ENCODE measurements at places on chromosomes 16 and 17.

- DNase-seq = no peak
Observed at GRCh38 chr17:80616705-80617104, 72.1 kb downstream of the RPTOR start.

- DNase-seq = no peak
Observed at GRCh38 chr16:21990381-21990944, 10.5 kb downstream of the PDZD9 start.

DNA sequence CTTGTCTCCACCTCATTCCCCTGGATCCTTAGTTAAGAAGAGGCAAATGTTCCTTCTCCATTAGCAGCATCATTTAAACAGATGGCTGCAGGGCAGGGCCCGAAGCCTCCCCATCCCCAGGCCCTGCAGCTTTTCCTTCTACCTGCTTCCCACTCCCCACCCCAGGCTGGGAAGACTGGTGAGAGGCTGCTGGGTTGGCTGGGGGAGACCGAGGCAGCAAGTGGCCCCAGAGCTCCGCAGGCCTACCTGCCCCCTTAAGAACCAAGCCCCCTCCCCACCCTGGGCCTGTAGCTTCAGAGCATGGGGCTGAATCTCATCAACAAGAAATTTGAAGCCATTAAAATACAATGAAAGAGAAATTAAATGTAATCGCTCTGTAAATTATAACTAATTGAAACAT, 22.1 kb upstream of the RPL38 start:
- DNase-seq = no peak

GRCh38 chr17:46126840-46127239, 66.4 kb downstream of the KANSL1 start:
- DNase-seq = no peak

GRCh38 chr16:82639263-82639662, 12.5 kb downstream of the CDH13 start:
- no peak for DNase-seq

DNA sequence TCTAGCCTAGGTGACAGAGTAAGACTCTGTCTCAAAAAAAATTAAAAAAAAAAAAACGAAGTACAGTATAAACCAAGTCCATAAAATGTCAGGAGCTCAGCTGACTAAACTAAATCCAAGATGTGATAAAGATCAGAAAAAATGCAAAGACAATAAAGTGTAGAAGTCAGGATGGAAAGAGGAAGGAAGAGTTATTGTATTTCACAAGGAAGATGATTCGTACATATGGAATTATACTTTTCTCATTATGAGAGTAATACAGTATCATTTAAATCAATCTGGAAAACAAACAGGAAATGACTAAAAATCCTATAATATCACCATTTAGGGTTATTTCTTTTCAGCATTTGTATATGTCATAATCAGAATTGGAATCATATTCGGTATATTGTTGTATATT, 11.4 kb upstream of the APOH start:
- DNase-seq = no peak

GRCh38 chr16:8832717-8833105, 35.1 kb downstream of the PMM2 start:
- DNase-seq = no peak

- peak; percentile 26 for DNase-seq
Observed at GRCh38 chr16:83899272-83899897, 470 bp downstream of the MLYCD start.

DNA sequence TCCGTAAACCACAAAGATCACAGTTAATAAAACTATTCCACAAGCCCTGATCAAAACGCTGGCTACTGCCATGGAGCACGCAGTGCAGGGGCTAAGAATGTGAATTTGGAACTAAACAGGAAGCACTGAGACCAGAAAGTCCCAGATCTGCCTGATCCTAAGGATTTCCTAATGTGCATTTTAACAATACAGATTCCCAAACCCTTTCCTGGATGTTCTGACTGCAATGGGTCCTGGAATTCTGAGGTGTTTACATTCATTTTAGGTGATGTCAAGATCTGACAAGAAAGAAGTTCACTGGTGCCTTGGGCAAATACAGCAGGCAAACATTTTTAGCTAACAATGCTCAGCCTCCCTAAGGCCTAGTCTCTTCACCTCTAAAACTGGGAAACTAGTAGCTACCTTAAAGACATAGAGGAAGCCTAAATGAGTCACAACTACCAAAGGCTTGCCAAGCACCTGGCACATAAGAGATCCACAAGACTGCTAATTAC, 10.3 kb downstream of the NSMCE1 start:
- no peak for DNase-seq

DNA sequence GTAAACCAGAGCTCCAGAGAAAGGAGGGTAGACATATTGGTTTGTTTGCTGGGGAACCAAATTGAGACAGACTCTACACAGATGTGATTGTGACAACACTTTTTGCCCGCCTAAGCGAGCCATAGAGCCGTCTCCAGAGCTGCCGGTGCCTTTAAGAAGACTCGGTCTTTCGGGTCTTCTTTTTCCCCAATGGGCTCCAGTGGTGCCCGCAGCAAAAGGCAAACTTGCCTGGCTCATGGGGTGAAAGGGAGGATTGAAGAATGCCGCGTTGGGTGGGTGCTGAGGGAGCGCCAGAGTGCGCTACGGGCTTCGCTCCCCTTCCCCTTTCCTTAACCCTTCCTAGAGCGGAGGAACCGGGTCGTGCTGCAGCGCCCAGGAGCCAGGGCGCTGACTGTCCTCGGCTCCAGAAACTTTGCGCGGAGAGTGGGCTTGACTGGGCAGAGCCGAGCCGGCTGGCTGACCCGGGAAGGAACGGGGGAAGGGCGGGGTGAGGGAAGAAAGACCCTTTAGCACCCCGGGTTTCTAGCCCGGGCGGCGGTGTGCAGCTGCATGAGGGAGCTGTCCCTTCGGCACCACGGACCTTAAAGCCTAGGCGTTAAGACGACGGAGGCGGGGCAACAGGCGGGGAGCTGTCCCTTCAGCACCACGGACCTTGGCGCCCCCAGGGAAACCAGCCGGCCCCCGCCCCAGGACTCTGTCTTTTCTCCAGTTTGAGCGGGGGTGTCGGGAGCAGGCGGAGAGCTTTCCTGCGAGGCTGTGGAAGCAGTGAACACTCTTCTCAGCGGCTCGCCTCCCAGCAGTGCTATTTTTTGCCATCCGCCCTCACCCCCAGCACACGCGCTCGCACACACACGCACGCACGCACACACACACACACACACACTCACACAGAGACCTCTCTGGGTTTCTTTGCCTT, at the start of gene CACNG3:
Gene CACNG3 (plus strand): TSS at position 880 of the 916 bp plus-strand sequence. CDS start 420 bp downstream, outside the sequence.
- peak; percentile 34 for DNase-seq

GRCh38 chr16:17526956-17527937, 56.5 kb upstream of the XYLT1 start:
- DNase-seq = no peak

DNA sequence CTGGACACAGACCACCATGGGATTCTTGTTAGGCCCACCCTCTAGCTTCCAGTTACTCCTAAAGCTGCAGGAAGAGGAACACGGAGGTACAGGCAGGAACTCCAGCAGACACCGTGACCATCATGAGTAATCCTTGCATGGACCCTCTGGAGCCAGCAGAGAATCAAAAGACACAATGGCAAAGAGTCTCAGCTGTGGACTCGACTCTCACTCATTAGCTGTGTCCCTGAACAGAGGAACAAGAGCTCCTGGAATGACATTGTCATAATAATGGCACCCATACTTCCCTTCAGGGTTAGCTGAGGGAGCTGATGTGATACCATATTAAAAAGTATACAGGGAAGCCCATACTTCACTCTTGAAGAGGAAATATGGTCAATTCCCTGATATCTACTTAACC, 176.3 kb upstream of the ASIC2 start:
- no peak for DNase-seq

GRCh38 chr17:1865252-1866037, 35.6 kb downstream of the RPA1 start:
- peak; percentile 80 for DNase-seq

GRCh38 chr17:9811086-9811485, 10.8 kb downstream of the GSG1L2 start:
- DNase-seq = no peak

GRCh38 chr16:22786691-22787090, 27.3 kb upstream of the HS3ST2 start:
- DNase-seq = no peak

DNA sequence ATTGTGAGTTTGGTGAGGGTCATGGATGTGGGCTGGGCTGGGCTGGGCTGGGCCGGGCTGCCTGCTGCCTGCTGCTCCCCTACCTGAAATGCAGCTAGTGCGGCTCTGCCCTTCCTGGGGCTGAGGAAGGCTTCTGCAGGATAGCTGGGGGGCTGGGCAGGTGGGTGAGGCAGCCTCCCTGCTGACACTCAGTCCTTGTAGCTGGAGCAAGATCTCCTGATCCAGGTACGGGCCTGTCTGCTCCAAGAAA, 4.7 kb downstream of the RPL13 start:
- no peak for DNase-seq

GRCh38 chr17:7523033-7523432, 25.8 kb upstream of the TNFSF12 start:
- DNase-seq = peak; percentile 72

GRCh38 chr16:19771796-19772195, 53.7 kb downstream of the IQCK start:
- no peak for DNase-seq

- DNase-seq = no peak
Observed at GRCh38 chr17:82310877-82311276, 6.5 kb downstream of the CD7 start.

- no peak for DNase-seq
Observed at GRCh38 chr16:67464565-67464964, 16.4 kb downstream of the ATP6V0D1 start.

- no peak for DNase-seq
Observed at GRCh38 chr17:57735707-57736106, 9.4 kb downstream of the CCDC182 start.

GRCh38 chr16:14310519-14310991, 239.4 kb downstream of the MRTFB start:
- DNase-seq = no peak

DNA sequence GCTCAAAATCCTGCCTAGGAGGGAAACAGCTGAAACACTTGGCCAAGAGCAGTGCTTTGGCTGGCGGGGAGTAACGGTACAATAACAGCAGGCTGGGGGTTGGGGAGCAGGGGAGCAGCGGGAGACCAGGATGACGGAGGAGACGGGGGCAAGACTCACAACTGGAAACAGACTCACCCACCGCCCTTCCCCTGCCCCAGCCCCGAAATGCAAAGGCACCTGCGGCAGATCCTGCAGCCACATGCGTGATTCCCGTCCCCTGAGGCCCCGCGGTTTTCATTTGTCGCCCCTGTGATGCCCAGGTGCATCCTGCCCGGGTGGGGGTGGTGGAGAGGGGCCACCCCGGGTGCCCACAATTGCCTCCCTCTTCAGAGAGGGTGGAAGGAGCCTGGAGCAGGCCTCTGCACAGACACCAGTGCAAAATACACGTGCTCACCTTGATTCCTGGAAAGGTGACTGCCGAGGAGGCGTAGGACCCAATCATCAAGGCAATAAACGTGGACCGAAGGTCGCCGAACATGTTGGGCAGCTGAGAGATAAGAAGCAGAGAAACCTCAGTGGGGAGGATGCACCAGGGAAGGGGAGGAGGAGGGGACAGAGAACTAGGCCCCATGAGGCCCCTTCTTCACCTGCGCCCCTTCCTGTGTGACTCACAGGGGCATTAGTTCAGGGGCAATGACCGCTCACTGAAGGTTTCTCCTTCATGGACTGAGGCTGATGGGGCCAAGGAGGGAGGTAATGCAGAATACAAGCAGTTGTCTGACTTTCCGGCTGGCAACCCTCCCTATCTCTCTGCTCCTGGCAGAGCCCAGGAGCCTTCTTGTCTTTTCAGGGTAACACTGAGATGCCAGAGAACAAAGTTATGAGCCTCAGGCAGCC, 30.4 kb upstream of the PITPNA start:
- DNase-seq = no peak

DNA sequence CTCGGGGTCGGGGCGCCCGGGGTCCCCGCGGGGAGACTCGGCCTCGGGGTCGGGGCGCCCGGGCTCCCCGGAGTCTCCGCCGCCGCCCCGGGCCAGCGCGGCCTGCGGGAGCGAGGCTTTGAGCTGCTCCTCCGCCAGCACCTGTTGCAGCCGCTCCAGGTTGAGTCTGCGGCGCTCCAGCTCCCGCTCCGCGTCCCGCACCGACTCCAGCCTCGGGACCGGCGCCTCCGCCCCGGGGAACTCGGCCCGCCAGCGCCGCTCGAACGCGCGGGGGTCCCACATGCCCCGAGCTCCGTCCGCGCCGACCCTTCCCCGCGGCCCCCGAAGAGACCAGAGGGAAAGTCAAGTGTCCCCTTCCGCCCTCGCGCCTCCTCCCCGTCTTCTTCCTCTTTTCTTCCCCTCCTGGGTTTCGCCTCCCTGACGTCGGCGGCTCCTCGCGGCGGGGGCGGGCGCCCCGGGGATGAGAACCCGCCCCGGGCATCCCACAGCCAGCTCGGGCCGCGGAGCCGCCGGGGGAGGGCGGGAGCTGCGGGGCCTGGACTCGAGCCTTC, 40.8 kb upstream of the BHLHA9 start:
- peak; percentile 55 for DNase-seq

DNA sequence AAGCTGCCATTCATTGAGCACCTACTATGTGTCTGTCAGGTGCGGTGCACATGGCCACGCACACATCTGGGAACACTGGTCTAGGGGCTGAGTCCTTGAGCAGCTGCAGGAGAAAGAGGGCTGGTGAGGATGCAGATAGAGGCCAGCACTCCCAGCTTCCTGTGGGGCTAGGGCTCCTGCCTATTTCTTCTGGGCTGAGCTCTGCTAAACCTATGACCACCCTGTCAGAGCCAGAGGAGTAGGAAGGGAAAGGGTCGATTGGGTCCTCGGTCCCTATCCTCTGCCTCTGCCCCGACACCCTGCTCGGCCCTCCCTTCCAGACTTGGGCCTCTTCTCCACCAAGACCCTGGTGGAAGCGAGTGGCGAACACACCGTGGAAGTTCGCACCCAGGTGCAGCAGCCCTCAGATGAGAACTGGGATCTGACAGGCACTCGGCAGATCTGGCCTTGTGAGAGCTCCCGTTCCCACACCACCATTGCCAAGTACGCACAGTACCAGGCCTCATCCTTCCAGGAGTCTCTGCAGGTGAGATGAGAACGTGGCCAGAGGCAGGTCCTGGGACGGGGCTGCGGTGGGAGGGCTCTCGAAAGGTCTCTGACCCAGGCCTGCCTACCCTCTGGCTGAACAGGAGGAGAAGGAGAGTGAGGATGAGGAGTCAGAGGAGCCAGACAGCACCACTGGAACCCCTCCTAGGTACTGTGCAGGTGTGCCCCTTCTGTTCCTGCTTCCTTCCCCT, 4.0 kb upstream of the TMEM88 start:
- peak; percentile 23 for DNase-seq

DNA sequence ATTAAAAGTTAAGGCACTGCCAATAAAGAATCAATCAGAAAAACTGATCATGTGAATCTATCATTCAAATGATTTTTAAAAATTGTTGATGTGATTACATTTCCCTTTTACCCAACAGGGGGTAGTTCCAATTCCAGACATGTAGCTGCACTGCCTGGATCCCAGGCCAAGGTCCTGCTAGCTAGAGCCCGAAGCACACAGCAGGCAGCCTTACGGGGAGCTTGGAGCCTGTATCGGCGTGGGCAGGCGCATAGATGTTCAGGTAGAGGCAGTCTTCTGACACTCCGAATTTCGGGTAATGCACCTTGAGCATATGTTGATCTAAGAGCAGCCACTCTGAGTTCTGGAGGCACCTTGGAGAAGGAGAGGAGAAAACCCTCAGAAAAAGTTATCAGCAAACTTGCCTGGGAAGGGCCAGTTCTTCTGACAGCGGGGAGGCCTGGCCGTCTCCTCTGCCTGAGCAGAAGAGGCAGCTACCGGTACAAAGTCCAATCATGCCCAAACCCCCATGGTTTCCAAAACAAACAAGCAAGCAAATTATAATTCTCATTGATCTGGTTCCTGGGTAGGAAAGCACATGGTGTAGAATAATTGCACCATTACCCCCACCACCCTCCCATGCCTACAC, 3.6 kb downstream of the CES5A start:
- no peak for DNase-seq
